ENCODE measurements at places on chromosomes 2 and 18.
A peak's percentile ranks its signal among the peaks of the same experiment; 100 is the strongest.

DNA sequence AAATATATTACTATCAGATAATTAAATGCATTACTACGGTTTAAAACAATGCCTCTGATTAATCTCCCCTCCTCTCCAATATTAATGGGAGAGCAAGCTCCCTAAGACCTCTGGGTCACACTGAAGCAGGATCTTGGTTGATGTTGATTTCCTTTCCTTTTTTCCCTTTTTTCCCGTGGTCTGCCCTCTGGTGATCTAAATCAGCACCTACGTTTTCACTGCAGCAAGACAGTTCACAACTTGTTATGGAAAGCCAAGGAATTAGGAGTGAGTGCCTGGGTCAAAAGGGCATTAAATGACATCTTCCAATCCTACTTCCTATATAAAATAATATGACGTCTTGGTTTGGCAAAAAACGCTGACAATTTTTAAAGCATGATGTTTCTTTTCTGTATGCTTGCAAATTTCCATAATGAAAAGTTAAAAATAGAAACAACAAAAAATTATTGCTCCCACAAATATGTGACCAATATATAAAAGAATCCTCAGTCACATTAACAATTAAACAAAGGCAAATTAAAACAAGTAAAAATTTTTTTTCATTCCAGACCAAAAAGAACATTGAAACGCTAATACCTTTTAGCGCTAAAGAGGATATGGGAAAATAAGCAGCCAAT is 7.9 kb upstream of the CFAP36 start:
- no peak for DNase-seq
- no peaks in the 10 kb centered on the region for H3K4me1 ChIP-seq
- H3K27me3 ChIP-seq, result no peaks in the 10 kb centered on the region
- no peak overlapping the region for H3K27ac ChIP-seq
- no peak overlapping the region for H3K4me3 ChIP-seq

- H3K4me1 ChIP-seq, result no peaks in the 10 kb centered on the region
- H3K4me3 ChIP-seq, result no peak overlapping the region
- H3K36me3 ChIP-seq, result no peaks in the 10 kb centered on the region
Measured at GRCh38 chr18:48122816-48123215, 192.4 kb upstream of the SMAD2 start.

DNA sequence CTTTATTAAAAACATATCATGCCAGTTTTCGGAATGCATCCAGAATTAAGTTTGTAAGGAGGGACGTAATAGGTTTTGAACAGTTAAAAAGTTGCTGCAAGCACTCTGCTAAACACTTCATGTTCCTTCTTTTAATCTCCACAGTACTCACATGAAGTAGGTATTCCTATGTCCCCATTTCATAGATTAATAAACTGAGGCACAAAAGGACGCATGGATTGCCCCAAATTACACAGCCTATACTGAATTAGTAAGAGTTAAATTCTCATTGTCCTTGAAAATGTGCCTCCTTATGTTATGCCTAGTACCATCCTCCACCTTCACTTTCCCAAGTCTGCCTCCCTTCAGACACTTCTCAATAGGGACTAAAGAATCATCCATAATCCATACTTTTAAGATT is 358.9 kb upstream of the ATP5MC3 start:
- no peaks in the 10 kb centered on the region for H3K36me3 ChIP-seq
- H3K4me3 ChIP-seq, result no peak overlapping the region
- H3K4me1 ChIP-seq, result no peaks in the 10 kb centered on the region
- H3K27ac ChIP-seq, result no peak overlapping the region
- no peak for DNase-seq
- no peaks in the 10 kb centered on the region for H3K27me3 ChIP-seq

- H3K27me3 ChIP-seq, result no peaks in the 10 kb centered on the region
- H3K36me3 ChIP-seq, result no peaks in the 10 kb centered on the region
- no peak overlapping the region for H3K27ac ChIP-seq
Measured at GRCh38 chr2:107466241-107466640, 360.5 kb upstream of the RGPD4 start.

DNA sequence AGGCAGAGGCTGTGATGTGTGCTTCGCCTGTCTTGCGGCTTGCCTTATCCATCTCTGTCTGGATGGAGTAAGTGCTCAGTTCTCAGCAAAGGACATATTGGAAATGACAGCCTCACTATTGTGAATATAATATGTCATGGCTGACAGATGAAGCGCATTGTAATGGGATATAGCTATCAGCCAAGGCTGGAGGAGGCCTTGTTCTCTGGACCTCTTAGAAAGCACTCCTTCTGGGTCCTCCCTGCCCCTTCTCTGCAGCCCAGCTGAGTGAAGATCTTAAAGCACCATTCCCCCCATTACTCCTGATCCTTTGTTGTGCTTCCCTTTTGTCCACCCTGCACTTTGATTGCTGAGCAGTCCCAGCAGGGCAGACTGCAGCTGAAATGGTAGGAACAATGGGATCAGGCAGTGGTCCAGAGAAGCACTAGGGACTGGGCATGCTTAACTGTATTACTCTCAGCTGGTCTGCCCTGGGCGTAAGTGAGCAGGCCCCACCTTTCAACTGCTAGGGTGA is 265.3 kb downstream of the SETBP1 start:
- no peak overlapping the region for H3K27ac ChIP-seq
- DNase-seq, result no peak

DNA sequence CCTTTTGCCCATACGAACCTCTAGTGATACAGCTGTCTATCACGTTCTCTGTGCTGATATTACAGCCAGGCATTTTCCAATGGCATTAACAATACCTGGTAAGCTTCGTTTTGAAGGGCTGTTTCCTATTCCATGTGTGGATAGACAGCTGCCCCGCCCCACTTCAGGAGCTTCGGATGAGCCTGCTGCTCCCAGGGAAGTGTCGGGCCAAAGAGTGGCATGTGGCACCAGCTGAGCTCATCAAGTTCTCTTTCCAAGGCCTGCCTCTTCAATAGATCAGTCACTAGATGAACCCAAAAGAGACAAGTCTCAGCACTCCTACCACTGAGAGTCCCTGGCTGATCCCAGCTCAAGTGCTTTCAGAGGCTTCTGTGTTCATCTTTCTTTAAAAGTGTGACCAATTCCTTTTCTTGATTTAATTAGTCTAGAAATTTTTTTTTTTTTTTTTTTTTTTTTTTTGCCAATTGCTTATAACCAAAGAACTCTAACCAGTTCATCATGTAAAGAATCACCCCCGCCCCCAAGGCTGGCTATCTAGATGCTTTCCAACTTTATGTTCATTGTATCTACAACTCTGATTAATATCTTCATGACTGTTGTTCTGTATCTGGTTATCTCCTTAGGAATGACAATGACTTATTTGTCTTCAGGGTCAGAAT is 46.6 kb downstream of the HDAC4 start:
- no peak for DNase-seq
- H3K4me1 ChIP-seq, result no peaks in the 10 kb centered on the region
- no peaks in the 10 kb centered on the region for H3K36me3 ChIP-seq
- H3K27ac ChIP-seq, result no peak overlapping the region

DNA sequence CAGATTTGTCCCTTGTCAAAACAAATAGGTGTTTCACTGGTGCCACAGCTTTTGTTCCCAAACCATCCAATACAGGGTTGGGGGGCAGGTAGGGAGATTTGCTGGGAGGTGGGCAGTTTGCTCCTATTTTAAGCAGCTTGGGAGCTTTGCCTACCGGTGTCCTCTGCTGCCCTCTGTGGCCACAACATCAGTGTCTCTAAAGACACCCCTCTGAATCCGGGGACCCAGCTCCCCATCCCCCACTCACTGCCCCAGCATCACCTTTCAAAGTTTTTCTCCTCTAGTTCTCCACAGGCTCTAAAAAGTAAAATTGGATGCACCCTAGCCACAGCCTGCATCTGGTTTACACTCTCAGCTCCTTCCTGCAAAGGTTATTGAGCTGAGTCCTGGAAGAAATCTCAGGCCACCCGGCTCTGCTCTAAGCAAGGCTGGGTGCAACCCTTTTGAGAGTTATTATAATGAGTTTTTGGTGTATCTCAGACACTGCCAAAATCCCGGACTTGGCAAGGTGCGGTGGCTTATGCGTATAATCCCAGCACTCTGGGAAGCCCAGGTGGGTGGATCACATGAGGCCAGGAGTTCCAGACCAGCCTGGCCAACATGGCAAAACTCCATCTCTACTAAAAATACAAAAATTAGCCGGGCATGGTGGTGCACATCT is 2.9 kb upstream of the EPAS1 start:
- peaks cover 1% of the 10 kb centered on the region for H3K27me3 ChIP-seq
- H3K4me3 ChIP-seq, result no peak overlapping the region
- H3K4me1 ChIP-seq, result peaks cover 23% of the 10 kb centered on the region
- H3K36me3 ChIP-seq, result no peaks in the 10 kb centered on the region
- DNase-seq, result peak; percentile 40
- H3K27ac ChIP-seq, result no peak overlapping the region

- no peaks in the 10 kb centered on the region for H3K4me1 ChIP-seq
- peaks cover 2% of the 10 kb centered on the region for H3K27me3 ChIP-seq
Measured at GRCh38 chr2:225272173-225272572, 127.3 kb upstream of the NYAP2 start.

DNA sequence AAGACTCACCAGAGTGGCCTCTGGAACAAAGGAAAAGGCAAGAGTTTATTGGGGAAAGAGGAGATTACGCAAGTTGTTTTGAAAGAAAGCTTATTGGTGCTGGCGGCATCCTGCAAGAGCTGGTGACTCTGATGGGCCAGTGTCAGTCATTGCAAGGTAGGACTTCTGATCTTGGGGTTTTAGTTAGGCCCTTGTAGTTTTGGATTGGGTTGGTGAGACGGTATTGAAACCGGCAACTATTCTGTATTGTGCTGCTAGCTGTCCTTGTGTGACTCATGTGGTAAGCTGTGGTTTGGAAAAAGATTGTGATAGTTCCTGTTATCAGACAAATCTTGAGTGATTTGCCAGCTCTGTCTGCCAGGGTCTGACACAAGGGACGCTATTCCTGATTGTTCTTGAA is 159.1 kb upstream of the PIEZO2 start:
- H3K27ac ChIP-seq, result no peak overlapping the region
- no peaks in the 10 kb centered on the region for H3K27me3 ChIP-seq
- no peak overlapping the region for H3K4me3 ChIP-seq

GRCh38 chr2:174703430-174703829 is 60.8 kb downstream of the CHRNA1 start:
- H3K27ac ChIP-seq, result no peak overlapping the region
- H3K4me1 ChIP-seq, result no peaks in the 10 kb centered on the region
- no peaks in the 10 kb centered on the region for H3K36me3 ChIP-seq
- no peak overlapping the region for H3K4me3 ChIP-seq
- peaks cover 10% of the 10 kb centered on the region for H3K27me3 ChIP-seq
- DNase-seq, result no peak

DNA sequence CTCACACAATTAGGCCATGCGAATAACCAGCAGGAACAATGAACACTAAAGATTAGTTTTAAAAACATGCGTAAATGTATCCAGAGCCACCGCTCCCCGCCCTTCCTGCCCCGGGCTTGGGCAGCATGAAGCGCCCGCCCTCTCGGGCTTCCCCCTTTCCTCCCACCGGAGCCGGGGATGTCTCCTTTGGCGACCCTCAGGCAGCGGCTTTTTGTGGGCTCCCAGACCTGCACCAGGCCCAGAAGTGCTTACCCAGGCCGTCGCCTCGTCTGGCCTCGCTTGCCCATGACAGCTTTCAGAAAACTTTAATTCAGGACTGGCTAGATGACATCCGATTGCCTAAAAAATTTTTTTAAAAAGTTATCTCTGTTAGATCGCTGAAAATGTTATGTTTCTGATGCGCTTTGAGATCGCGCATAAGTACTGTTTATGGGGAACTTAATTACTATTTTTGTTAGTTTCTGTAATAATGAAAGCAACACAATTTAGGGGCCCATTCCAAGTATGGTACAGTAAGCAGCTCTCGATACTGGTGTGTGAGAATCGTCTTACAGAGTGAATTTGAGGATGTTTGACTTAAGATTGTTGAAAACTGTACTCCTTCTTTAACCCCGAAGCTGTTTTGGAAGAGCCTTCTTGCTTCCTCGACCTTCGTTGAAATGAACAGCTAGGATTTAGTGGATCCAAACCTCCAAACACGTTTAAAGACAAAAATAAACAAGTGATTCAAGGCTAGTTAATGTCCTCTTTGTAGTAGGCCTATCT is 1.1 kb downstream of the MAP3K20 start:
- H3K4me3 ChIP-seq, result peak overlapping the region; percentile 67
- peak; percentile 44 for DNase-seq
- peaks cover 10% of the 10 kb centered on the region for H3K4me1 ChIP-seq

DNA sequence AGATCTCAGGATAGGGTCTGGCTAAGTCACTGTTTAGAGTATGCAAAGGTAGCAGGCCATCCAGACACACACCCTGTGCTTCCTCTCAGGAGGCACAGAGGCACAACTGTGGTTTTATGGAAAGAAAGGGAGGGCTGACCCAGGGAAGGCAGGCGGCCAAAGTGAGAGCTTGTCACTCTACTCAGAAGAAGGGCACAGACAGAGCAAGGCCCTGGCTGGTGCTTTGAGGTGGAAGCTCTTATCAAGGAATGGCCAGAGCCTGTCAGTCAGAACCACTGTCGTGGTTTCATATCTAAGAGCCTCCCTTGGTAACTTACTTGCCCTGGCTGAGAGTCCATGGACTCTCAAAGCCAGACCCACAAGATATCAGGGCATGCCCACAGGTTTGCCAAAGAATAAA is 40.7 kb downstream of the SLC9A2 start:
- H3K4me3 ChIP-seq, result no peak overlapping the region
- H3K36me3 ChIP-seq, result no peaks in the 10 kb centered on the region
- H3K4me1 ChIP-seq, result no peaks in the 10 kb centered on the region
- no peak for DNase-seq

DNA sequence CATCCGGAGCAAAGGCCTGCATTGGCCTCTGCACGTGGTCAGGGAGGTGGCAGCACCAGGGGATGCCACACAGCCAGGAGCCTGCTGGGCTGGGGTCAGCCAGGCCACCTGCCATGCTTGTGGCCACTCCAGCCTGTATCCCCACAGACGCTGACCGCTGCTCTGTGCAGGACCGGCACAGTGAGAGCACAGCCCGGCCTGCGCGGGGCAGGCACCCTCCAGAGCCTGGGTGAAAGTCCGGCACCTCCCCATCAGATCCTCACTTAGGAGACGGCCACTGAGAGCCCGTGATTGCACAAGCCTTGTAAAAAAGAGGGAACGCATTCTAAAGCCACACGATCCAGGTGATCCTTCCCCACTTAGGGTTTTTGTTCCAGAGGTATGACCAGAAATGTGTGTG is 42.2 kb downstream of the TWIST2 start:
- H3K27me3 ChIP-seq, result no peaks in the 10 kb centered on the region
- no peak overlapping the region for H3K27ac ChIP-seq
- H3K4me3 ChIP-seq, result no peak overlapping the region

- no peak overlapping the region for H3K27ac ChIP-seq
- no peaks in the 10 kb centered on the region for H3K36me3 ChIP-seq
- no peak for DNase-seq
- no peaks in the 10 kb centered on the region for H3K4me1 ChIP-seq
- no peaks in the 10 kb centered on the region for H3K27me3 ChIP-seq
Measured at GRCh38 chr2:198628596-198628995, 824.2 kb downstream of the PLCL1 start.

GRCh38 chr2:32330136-32330535 is 26.7 kb upstream of the BIRC6 start:
- no peaks in the 10 kb centered on the region for H3K27me3 ChIP-seq
- no peaks in the 10 kb centered on the region for H3K4me1 ChIP-seq
- H3K27ac ChIP-seq, result no peak overlapping the region
- H3K4me3 ChIP-seq, result no peak overlapping the region
